A673 (cell line): ENCODE measurements at places on chromosomes 5 and 9.

- DNase-seq = no peak
Observed at GRCh38 chr9:10534850-10535249, 78.0 kb downstream of the PTPRD start.

DNA sequence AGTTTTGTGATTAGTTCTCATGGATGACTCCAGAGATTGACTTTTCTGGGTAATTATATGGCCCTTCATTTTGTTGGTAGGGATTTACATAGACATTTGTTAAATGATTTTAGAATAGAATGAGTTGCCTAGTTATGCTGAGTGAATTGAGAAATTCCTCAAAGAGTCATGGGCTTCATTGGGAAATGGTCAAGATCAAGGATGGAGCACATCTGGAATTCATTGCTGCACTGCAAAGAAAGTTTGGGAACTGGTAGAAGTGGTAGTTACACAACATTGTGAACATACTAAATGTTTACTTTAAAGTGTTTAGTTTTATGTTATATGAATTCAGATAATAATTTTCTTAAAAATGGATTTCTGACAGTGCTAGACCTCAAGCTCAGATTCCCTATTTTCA, 46.5 kb downstream of the PIP5K1B start:
- DNase-seq = no peak

- DNase-seq = peak; percentile 2
Observed at GRCh38 chr9:9914174-9914573, 698.6 kb downstream of the PTPRD start.

- no peak for DNase-seq
Observed at GRCh38 chr5:59008816-59009473, 426.1 kb downstream of the RAB3C start.

GRCh38 chr5:176643491-176644219, 3.6 kb upstream of the TSPAN17 start:
- DNase-seq = no peak

DNA sequence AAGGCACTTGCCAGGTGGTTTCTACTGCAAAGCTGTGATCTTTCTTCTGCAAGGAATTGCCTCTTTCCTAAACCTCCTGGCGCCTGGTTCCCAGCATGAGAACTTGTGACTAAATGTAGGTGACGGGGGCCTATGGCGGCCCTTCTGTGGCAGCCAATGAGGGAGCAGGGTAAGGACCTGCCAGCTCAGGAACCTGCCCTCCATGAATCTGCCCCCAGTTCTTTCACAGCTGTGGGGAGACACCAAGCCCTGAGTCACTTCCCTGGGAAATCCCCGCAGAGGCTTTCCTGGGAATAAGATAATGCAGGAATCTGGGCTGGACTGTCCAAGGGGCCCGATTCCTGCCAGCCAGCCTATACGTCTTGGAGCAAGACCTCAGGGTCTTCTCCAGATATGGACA, 56.7 kb upstream of the CTNNA1 start:
- no peak for DNase-seq

DNA sequence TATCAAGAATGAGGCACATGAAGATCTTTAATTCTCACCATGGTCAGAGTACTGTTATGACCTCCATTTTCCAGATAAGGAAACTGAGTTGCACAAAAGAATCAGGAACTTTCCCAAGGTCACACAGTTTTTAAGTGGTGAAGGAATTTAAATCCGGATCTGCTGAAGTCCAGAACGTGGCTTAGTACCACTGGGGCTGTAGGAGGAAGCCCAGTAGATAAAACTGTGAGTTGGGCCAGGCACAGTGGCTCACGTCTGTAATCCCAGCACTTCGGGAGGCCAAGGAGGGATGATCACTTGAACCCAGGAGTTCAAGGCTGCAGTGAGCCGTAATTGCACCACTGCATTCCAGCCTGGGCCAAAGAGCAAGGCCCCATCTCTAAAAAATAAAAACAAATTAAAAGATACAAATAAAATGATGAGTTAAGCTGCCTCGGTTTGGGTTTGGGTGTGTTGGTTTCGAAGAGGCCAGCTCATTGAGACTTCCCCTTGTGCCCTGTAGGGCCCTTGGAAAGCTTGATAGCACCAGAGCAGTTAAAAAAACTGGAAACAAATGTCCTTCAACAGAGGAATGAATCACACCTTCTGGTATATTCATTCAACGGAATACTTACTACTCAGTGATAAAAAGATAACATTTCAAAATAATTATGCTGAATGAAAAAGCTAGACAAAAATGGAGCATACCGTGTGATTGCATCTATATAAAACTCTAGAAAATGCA, 20.1 kb downstream of the ATOX1 start:
- no peak for DNase-seq

- DNase-seq = no peak
Observed at GRCh38 chr9:117296453-117296852, 118.4 kb downstream of the ASTN2 start.

- DNase-seq = no peak
Observed at GRCh38 chr5:158070859-158071258, 211.9 kb upstream of the CLINT1 start.

GRCh38 chr5:79236970-79237739, 1.2 kb downstream of the JMY start:
- peak; percentile 37 for DNase-seq

- DNase-seq = peak; percentile 45
Observed at GRCh38 chr5:7754997-7755596, 95.8 kb downstream of the CFAP90 start.

DNA sequence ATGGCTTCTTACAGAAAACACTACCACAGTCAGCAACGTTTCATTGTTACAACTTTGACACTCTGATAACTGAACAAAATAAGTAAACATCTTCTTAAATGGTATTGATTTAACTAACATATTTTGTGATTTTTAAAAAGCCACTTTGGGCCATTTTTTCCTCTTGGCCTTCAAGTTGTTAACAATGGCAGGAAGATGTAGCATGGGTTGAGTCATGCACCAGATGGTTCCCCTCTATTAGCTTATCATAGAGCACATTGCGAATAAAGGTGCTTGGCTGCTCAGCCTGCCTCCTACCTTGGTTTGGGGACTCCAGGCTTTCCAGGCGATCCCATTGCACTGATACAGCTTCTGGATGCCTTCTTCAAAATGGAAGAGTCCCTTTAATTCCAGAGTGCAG, 24.1 kb upstream of the CER1 start:
- no peak for DNase-seq

DNA sequence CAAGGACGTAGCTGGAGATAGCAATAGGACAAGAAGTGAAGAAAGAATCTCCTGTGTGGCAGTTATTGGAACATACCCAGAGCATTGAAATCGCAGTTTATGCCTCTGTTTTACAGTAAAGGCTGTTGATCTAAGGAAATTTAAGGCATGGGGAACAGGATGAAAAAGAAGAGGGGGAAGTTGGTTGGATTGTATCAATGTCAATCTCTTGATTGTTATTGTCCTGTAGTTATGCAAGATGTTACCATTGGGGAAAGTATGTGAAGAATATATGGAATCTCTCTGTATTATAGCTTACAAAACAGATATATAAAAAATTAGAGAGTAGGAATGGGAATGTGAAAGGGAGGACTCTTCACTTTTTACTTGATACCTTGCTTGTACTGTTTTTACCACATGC, 195.6 kb upstream of the NREP start:
- DNase-seq = no peak

DNA sequence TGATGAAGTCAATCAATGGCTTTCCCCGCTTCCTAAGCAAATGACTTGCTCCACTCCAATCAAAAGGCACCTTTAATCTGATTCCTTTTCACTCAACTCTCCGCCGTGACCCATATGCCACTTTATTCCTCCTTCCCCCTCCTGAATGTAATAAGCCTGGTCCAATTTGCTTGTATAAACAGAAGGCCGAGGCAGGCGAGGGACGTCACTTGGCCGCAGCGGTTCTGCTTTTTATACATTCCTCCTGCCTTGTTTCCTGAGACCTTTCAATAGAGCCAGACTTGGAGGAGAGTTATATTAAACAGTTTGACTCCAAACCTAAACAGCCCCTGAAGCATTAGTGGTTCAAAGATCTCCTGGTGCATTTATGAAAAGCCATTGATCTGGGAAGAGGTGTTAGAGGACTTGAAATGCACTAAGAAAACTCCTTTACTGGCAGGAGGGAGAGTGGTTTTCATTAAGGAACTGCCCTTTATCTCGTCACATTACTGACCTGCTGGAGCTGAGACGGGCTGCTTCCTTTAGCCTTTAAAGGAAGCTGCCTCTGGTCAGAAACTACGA, 273.4 kb downstream of the SLIT3 start:
- no peak for DNase-seq

DNA sequence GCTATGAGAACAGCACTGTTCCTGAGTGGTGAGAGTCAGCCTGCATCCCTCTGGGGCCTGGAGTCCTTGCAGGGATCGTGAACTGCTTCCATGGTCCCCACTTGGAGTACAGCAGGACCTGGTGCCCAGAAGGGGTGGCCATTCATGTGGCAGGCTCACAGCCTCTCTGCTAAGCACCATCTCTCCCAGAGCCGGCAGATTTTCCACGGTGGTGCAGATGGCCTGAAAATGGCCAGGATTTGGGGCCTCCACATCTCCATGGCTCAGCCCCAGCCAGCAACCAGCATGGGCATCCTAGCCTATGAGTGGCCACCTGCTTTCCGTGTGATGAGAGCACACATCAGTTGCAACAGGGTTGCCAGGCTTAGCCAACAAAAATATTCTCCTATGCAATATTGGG, 33.9 kb upstream of the SEMA4D start:
- no peak for DNase-seq

DNA sequence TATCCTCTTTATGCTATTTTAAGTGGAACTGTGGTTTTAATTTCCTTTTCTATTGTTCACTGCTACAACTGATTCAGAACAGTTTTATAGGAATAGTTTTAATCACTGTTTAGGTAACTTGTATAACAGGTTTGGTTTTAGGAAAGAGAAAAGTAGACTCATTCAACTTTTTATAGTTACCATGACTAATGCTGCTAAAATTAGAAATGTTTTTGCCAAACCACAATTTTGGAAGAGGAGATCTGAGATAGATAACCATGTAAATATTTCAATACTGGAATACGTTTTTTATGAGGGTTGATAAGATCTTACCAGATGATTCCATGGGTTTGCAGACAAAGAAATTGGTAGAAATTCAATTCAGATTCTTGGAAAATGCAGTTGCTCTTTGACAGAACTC, 404.6 kb upstream of the ARRDC3 start:
- peak; percentile 6 for DNase-seq

DNA sequence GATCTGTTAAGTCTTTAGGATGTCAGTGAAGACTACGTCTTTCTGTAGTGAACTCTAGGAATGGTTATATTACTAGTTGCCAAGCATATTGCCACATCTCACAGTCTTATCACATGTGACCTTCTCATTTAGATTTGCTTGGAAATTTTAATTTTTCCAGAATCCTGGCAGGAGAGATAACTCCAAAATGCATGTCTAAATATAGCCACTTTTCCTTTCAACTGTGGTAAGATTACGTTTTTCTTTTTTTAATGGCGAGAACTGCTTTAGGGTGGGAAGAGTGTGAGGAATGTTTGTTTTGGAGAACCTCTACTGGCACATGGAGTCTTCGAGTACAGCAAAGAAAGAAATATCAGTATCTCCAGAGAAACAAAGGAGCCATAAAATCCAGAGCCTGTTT, 91.7 kb upstream of the ADAMTSL1 start:
- DNase-seq = no peak

DNA sequence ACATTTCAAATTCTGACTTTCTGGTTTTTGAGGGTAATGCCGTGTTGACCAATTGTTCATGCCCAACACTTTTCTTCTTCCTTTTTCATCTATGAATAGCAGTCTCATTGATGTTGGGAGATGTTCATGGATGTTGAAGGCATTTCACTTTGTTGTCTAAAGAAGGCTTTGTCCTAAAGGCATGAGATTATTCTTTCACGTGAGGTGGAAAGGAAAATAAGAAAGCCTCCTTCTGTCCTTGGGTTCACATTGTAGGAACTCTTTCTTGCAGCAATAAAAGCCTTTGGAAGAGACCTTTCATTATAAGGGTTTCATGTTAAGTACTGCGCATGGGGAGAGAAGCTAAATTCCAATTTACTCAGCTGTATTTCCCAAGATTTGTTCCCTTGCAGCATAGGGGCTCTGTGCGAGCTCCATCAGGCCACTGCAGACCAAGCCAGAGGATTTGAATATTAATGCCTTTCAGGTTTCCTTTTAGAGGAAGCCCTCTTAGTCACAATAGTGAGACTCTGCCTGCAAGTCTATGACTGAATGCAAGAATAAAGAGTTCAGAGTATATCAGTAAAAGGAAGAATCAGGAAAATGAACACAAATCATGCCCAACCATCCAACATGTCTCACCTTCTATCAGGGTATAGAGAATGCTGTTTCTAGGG, 274.6 kb downstream of the TMEM38B start:
- DNase-seq = no peak

- no peak for DNase-seq
Observed at GRCh38 chr5:118775790-118776499, 212.4 kb downstream of the DTWD2 start.

DNA sequence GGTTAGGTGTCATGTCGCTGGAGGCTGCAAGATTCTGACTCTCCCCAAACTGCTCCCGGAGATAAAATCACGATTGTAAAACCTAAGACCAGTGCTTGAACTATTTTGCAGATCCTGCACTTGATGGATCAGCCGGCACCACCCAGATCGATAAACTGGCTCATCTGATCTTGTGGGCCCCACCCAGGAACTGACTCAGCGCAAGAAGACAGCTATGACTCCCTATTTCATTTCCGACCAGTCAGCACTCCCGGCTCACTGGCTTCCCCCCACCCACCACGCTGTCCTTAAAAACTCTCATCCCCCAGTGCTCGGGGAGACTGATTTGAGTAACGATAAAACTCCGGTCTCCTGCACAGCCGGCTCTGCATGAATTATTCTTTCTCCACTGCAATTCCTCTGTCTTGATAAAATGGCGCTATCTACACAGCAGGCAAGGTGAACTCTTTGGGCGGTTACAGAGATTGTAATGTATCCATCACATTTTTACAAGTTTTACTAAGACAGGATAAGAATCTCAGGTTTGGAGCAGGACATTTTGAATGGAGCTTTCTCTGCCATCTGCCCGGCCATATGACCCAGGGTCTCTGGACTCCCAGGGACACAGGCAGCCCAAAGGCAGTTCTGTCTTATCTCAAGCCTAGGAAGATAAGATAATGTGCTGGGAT, 10.6 kb upstream of the PPP1R26 start:
- peak; percentile 83 for DNase-seq

GRCh38 chr5:59095480-59095879, 512.6 kb downstream of the RAB3C start:
- DNase-seq = no peak

DNA sequence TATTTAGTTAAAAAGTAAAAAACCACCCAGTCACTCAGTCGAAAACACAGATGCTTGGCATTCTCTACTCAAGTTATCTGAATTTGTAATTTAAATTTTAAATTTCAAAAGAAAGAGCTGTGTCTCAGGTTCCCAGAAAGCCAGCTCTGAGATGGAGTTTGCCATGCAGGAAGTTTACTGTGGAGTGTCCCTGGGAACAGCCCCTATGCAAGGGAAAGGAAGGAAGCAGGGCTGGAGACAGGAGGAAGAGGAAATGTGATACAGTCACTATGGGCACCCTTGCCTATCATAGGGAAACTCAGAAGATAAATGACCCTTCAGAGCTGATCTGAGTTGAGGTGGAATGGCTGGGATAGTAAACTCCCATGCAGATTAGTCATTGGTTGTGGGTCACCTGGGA, 408.8 kb upstream of the ACTBL2 start:
- DNase-seq = no peak

GRCh38 chr5:8396246-8396645, 527.3 kb downstream of the MTRR start:
- no peak for DNase-seq

- no peak for DNase-seq
Observed at GRCh38 chr9:134062461-134063087, 5.3 kb downstream of the BRD3 start.
